Endothelial cell (in vitro differentiated cells): ENCODE measurements at places on chromosomes 16 and 17.

- DNase-seq, result no peak
These were observed at the start of gene ITGA2B for GRCh38 chr17:44389281-44389680. ITGA2B (minus strand) TSS chr17:44389649; CDS start chr17:44389473, 176 bp downstream.

- no peak for DNase-seq
These were observed 26.4 kb downstream of the NMT1 start for GRCh38 chr17:45087504-45087975.

- DNase-seq, result no peak
These were observed 33.0 kb upstream of the TMEM97 start for GRCh38 chr17:28285965-28286364.

DNA sequence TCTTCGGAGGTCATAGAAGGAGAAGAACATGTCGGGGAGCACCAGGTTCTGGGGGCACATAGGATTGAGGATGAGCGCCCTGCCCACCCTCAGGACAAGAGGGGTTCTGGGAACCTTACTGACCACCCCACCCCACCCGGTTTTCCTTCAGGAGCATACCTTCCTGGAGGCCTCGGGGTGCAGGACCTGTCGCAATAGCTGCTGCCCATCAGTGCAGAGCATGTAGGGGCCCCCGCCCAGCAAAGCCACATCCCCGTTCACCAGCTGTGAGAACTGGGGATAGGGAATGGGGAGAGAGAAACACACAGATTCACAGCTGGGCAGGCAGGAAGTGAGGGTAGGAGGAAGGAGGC lies 2.1 kb downstream of the ESRP2 start:
- no peak for DNase-seq

- no peak for DNase-seq
These were observed 23.9 kb upstream of the C1QTNF8 start for GRCh38 chr16:1119766-1120576.

- DNase-seq, result no peak
These were observed 971.7 kb downstream of the CDH11 start for GRCh38 chr16:64150193-64150592.

- DNase-seq, result no peak
These were observed 6.9 kb downstream of the HOXB4 start for GRCh38 chr17:48571024-48571818.

DNA sequence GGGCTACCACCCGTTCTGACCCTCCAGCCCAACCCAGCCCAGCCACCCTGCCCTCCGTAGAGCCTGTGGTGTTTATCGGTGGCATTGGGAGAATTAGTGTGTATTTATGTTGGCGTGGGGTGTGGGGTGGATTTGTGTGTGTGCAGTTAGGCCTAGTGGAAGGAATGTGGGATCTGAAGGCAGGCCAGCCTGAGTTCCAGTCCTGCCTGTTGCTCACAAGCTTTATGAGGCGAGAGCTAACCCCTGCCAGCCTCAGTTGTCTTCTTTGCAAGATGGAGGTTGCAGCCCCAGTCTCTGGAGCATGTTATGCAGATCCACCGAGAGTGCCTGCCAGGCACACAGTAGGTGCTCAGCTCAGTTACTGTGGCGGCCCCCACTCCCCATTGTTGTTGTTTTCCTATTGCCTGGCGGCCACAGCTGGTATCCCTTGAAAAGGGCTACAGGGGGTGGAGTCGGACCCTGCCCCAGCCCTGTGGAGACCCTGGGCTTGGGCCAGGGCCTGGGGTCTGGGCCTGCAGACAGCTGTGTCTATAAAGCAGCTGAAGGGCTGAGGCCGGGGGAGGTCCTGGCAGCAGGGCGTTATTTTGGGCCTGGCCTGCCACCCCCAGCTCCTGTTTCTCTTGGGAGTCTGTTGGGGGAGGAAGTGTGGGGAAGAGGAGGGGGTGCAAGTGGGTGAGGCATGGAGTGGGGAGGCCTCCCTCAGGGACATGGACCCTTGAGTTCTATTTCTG lies 5.1 kb downstream of the ERBB2 start:
- no peak for DNase-seq

- no peak for DNase-seq
These were observed 17.7 kb downstream of the POLR3E start for GRCh38 chr16:22314661-22315626.

GRCh38 chr17:52148288-52148968 lies 10.1 kb downstream of the CA10 start:
- DNase-seq, result no peak

DNA sequence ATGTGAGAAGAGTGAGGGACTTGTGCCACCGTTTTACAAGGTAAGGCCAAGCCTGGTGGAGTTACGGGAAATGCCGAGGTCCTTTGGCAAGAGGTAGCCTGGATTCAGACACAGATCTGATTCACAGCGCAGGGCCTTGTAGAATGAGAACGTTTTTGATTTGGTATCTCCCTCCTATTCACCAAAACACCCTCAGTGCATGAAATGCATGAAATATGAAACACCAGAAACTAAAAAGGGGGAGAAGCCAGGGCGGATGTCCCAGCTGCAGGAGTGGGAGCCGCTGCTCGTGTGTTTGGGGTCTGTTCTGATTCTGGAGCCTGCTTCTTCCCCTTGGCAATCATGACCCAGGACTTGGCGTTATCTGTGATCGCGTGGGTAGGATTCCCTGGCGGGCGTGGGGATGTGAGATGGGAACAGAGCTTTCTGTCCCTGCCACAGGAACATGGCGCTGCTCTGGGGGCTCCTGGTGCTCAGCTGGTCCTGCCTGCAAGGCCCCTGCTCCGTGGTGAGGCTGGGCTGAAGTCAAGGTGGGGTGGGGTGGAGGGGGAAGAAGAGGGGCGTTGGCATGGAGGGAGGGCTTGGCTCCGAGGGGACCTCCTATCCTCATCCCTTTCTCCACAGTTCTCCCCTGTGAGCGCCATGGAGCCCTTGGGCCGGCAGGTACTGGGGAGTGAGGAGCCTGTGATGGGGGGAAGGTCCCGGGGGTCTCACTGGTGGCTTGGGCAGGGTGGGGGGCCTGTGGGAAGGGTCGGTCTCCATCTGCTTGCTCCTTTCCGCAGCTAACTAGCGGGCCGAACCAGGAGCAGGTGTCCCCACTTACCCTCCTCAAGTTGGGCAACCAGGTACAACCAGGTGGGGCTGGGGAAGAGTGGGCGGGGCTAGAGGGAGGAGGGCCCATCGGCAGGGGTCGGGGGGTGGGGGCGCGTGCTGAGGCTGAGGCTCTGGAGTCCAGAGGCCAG lies 2.2 kb downstream of the SERPINF2 start:
- DNase-seq, result no peak

DNA sequence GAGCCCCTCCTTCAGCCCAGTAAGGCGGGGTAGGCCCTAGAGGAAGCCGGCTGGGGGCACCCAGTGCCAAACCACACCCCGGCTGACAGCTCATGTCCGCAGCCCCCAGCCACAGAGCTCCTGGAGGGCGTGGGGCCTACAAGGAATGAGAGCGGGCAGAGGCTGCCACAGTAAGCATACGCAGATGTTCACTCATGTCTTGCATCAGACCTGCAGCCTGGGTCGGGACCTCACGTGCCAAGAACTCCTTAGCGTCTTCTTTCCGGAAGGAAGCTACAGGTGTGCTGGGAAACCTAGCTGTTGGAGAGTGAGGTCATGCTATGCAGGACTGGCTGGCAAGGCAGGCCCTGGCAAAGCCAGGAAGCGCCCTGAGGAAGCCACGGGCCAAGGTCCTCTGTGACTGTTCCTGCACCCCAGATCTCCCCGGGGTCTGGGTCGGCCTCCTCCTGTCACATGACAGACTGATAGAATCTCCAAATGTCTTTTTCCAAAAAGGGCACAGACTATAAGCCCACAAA lies 1.6 kb downstream of the ZNF598 start:
- no peak for DNase-seq

- DNase-seq, result no peak
These were observed at the start of gene CPSF4L for GRCh38 chr17:73261617-73261951. CPSF4L (minus strand) TSS chr17:73261880; CDS start chr17:73261818, 62 bp downstream.

DNA sequence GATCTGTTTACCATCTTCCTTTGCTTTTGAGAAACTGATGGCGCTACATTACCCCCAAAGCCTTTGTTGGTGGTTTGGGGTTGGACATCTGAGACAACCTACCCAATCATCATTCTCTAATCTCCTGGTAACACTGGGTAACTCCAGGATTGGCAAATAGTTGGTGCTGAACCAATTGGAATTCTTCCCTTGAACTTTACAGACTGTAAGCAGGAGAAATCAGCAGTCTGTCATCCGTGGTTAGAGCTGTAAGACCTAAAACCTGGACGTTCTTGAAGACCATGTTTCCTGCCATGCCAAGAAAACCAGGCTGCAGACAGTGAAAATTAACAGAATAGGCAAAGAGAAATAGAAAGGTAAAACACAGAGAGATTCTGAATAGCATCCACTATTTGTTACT lies 398.8 kb upstream of the SALL1 start:
- DNase-seq, result no peak

GRCh38 chr17:35235917-35236316 lies 7.0 kb upstream of the SLFN5 start:
- no peak for DNase-seq

DNA sequence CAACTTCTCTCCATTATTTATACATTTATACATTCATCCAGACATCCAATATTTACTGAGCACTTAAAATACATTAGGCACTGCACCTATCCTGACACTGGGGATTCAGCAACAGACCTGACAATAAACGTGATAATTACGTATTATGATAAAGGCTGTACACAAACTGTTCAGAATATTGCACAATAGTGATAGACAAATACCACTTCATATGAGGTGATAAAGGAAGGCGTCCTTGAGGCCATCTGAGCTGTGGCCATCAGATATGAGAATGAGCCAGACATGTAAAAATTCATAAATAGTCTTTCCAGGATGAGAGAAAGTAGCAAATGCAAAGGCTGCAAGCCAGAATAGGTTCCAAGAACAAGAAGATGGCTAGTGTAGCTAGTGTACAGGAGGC lies 8.6 kb downstream of the USP32 start:
- no peak for DNase-seq

DNA sequence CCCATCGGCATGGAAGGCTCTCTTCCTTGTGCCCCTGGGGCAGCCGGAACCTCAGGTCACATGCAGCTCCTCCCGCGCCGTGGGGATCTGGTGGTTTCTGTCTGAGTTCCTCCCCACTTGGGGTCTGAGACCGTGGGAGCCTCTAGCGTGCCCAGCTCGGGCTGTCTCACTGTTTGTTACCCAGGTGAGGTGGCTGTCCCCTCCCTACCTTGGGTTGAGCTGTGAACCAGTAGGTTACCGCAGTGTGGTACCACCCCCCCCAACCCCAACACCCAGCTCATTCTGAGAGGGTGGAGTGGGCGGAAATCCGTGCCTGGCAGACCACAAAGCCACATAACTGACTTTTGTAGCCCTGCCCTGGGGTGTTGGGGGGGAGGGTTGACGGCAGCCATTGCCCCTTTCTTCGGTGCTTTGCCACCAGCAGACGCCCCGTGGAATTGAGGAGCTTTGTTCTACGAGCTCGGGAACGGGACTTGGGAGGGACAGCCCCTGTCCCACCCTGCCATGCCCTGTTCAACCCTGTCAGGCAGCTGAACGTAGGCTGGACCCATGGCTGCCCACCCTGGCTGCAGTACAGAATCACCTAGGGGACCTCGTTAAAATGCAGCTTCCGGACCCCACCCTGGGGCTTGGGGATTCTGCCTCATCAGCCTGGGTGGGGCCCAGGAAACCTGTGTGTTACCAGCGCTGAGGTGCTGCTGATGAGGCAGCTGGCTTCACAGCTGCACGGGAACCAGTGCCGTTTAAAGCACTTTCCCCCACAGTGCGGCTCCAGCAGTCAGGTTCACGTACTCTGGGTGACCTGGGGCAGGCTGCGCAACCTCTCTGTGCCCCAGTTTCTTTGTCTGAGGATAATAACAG lies 18.5 kb downstream of the RAP1GAP2 start:
- DNase-seq, result no peak

- no peak for DNase-seq
These were observed 49.4 kb downstream of the RABEP1 start for GRCh38 chr17:5331506-5331905.

DNA sequence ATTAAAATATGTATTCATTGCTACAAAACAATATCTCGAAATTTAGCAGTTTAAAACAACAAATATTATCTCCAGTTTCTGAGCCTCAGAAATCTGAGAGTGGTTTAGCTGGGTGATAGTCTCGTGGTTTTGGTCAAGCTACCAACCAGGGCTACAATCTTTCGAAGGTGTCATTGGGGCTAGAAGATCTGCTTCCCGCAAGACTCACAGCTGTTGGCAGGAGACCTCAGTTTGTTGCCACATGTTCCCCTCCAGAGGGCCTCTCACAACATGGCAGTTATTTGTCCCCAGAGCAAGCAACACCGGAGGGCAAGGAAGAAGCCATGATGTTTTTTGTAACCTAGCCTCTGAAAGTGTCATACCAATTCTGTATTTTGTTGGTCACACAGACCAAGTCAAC lies 12.0 kb upstream of the BCAS3 start:
- no peak for DNase-seq

DNA sequence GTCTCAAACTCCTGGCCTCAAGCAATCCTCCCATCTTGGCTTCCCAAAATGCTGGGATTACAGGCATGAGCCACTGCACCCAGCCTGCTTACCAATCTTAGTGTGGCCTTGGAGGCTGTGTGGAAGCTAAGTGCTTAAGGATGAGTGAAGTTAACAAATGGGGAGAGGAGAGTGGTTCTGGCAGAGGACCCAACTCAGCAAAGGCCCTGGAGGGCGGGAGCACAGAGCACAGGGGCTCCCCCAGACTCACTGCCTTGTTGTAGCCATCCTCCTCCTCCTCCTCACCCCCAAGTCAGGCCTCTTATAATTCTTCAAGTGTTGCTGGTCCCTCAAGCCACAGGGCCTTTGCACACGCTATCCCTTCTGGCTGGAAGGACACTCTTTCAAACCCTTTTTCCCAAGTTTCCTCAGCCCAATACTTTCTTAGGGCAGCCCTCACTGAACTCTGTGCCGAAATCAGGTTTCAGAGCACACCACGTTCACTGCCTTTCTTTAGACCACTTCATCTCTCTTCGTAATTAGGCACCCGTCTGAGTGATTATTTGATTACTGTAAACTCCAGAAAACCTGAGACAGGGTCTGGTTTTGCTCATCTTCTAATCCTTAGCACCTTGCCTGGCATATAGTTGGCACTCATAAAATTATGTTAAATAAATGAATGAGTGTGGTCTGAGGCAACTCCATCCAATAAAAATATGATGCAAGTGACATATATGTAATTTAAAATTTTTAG lies 23.4 kb downstream of the NGFR start:
- DNase-seq, result no peak

DNA sequence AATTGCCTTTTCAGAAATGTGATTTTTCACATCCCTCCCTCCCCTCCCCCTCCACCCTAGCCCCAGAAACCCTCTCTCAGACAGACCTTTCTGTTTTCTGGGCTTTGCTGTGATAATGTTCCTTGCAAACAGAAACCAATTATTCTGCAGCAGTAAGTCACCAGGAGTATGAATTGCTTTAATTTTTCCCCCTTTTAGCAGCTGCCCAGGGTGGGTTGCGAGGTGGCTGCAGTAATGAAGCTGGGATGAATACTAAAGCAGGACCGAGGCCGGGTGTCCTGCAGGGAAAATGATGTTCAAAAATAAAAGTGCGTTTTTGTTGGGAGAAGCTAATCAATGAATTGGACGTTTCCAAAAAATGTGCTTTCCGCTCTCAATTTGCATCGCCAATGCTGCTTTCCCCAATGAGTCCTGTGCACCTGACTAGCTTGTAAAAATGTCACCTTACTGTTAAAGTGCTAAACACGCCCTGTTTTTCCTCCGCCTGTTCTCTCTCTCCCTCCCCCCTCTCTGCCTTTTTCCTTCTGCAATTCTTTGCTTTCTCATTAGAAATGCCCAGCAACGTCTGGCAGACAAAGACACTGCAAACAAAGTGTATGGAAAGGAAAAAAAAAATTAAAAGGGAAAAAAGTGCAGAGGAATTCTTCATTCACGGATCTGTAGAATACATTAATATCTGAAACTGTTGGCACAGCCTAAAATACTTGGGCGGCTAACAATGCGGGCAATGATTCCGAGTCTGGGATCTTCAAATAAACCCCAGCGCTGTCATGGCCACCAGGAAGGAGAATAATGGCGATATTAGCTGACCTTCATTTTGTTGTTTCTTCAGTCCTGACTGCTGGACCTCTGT lies 244.1 kb downstream of the STX8 start:
- DNase-seq, result no peak
